ENCODE measurements at places on chromosomes 16 and 17. TPM values are rescaled to one million over a fixed set of nuclear protein-coding genes. Genes with fewer than 3 reads are reported as not detected.
A peak's percentile ranks its signal among the peaks of the same experiment; 100 is the strongest.

GRCh38 chr16:31357324-31358109, 2.5 kb downstream of the ITGAX start:
- no peak for DNase-seq

- DNase-seq: no peak
These were observed 303.2 kb downstream of the MAF start for GRCh38 chr16:79297296-79297695.

DNA sequence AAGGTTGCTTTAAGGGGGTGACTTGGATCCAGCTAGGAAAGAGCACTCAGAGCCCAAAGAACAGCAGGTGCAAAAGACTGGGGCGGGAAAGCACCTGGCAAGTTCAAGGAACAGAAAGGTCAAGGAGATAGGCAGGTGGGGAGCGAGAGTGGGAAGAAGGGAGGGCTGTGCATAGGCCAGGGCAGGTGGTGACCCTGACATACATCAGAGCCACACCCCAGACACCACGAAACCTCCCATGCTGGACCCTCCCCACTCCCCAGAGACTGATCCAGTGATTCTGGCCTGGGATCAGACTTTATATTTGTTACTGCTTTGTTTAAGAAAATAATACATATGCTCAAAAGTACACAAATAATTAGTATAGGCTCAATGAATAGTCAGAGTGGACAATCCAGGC, 48.5 kb upstream of the RBFOX3 start:
- DNase-seq: no peak

DNA sequence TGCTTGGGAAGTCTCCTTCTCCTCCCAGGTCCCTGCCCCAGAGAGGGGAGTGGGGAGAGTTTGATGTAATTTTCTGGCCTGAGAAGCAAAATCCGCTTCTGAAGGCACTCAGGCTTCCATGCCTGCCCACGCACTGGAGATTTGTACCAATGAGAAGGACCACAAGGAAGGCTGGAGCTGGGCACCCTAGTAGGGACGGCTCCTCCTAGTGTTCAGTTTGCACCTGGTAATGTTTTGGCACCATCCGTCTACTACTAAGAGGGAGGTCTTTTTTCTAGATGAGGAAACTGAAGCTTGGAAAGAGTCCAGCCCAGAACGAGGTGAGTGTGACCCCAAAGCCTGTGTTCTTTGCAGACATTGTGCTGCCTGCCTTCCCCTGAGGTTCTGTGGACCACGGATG, 83.6 kb upstream of the NLRP1 start:
- DNase-seq: no peak

DNA sequence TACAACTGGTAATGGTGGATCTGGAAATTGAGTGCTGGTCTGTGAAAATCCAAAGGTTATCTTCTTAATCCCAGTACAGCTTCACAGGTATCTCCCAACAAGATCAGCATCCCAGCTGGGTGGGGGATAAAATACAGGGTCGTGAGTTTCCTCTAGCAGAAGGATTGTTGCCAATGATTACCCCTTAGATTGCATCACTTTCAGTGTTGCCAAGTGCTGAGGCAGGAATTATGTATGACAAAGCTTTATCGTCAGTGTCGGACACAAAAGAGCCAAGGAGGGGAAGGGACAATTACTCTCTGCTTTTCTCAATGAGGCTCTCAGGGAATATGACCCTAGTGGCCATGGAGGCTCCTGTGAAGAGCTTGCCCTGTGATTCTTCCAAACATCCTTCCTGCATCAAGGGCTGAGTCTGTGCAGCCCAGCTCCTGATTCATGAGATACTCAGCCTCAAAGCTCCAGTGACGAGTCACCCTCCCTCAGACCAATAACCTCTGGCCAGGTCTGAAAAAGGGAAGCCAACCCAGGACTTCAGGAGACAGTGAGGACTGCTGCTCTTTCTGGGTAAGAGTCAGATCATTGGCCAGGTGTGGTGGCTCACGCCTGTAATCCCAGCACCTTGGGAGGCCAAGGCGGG, 15.0 kb downstream of the OR1F1 start:
- DNase-seq: no peak

DNA sequence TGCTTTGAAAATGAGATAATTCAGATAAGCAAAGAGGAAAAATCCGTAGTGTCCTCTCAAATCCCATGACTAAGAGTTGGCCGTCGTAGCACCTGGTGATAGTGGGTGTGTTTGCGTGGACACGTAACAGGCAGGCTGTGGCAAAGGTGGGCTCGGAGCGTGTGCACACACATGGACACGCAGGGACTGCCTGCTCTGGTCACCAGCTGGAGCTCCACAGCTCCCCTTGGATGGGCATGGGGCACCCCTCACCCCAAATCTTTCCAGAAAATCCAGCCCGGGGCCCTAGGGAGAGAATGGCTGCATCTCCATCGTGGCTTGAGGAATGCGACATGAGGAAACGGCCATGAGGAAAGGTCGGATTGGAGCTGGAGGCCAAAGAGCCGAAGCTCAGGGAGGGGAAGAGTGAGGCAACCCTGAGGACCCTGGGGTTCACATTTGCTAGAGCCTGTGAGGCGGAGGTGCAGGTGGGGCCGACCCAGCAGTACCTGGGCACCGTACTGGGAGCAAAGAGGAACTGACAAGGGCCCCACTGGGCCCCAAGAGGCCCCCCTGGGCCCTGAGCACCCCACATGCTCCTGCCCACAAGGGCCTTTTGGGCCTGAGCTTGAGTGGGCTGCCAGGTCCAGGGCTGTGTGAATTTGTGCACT, 51.6 kb downstream of the DNAH17 start:
- DNase-seq: no peak

GRCh38 chr16:84507011-84507982, 2.8 kb upstream of the MEAK7 start:
- DNase-seq: no peak

- no peak for DNase-seq
These were observed 163.7 kb downstream of the WSCD1 start for GRCh38 chr17:6233856-6234255.

- DNase-seq: no peak
These were observed 6.8 kb downstream of the OSGIN1 start for GRCh38 chr16:83959656-83960434.

- DNase-seq: no peak
These were observed 36.2 kb downstream of the CTCF start for GRCh38 chr16:67598527-67598926.

- no peak for DNase-seq
These were observed 26.0 kb downstream of the NECAB2 start for GRCh38 chr16:83994087-83994486.

DNA sequence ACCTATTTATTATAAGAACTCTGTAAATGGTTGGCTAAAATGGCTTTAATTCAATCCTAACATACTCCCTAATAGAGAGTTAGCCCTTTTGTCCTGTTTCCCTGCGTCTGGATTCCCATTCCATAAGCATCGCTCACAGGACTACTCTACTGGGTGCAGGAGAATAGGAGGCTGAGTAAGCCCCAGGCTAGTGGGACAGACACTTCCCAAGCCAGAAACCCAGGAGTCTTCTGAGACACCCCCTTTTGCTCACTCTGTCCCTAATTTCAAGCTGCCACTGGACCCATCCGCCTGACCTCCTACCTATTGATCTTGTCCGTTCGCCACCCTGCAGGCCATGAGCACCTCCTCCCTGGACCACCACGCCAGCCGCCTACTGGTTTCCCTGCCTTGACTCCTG, 16.7 kb upstream of the TOB1 start:
- DNase-seq: no peak

DNA sequence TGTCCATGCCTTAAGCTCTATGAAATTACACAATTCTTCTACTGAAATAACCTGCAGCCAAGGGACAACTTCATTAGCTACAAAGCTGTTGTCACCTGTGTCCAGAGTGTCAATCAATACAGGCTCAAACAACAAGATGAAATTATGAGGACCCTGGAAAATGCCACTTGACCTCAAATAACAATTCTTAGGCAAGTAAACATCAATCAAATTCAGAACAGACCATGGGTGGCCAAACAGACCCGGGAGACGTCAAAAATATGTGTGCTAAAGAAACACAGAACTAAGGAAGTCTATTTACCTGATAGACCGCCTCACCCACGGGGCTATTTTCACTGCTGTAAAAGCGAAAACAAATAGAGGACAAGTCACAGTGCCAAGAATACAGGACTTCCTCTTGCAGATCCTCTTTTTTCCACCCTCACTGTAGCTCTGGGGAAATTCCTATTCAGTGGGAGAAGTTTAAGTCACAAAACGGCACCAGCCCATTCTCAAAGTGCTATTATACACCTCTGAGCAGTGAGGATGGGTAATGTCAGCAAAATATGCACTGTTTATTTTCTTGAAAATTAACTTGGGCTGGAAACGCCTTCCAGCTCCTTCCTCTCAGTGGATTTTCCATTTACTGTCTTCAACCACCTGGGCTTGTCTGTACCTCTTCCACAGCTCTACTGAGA, 2.7 kb downstream of the LITAF start:
- no peak for DNase-seq

DNA sequence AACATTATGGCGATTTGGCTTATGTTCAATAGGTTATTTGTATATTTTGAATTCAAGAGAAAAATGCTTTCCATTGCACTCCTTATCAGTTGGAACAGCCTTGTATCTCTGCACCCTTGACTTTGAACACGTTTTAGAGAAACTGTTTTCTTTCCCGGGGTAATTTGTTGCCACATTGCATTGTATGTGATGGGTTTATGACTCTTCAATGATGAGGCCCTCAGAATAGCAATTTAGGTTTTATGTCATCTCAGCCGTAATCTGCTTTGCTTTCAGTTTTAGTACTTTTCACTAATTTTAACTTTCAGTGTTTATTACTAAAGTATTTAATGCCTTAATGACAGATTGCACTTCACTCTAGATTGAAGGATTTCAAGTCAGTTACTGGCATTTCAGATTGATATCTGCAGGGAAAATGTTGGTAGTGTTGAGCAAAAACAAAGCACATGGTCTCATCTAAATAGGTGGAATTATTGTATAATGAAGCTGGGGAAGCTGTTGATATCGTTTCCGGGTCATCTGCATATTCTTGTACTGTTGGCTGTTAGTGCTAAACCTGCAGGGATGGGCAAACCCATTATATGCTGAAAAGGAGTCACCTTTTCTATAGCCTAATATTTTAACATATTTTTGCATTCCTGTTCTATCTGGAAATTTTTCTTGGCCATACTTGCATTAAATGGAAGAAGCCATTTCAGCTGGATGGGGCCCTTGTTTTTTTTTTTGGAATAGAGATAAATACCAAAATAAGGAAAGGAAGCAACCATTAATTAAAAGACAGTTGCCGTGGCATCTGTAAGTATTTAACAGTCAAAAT, 2.0 kb downstream of the LUC7L3 start:
- peak; percentile 27 for DNase-seq

GRCh38 chr17:47952171-47953021, 5.3 kb downstream of the PRR15L start:
- DNase-seq: no peak

- DNase-seq: no peak
These were observed 123.5 kb downstream of the ANKRD11 start for GRCh38 chr16:89366561-89367537.

DNA sequence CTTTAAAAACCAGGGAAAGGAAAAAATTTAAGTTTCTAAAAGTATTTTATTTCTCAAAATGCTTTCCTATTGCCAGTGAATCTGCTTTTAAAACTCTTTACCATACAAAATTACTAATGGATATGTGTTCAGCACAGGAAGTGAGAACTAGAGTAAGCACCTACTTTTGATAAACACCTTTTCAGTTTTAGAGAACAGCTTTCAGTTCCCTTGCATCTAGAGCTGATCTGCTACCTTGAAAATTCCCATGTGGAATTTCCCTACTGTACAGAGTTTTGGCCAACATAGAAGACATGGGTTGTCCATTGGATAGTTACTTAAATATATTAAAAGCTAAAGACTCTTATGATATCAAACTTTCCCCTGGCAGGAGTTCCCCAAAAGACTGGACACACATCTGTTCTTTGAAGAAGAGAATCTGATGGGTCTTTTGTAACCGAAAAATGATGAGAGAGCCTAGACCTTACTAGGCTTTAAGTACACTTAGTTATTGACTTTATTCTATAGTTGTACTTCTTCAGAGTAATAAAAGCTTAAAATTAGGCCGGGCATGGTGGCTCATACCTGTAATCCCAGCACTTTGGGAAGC, 112.1 kb upstream of the CNTNAP4 start:
- no peak for DNase-seq

- DNase-seq: no peak
These were observed 188.2 kb upstream of the HSBP1 start for GRCh38 chr16:83619381-83620150.

GRCh38 chr17:82677353-82677925, 21.1 kb downstream of the RAB40B start:
- DNase-seq: no peak

DNA sequence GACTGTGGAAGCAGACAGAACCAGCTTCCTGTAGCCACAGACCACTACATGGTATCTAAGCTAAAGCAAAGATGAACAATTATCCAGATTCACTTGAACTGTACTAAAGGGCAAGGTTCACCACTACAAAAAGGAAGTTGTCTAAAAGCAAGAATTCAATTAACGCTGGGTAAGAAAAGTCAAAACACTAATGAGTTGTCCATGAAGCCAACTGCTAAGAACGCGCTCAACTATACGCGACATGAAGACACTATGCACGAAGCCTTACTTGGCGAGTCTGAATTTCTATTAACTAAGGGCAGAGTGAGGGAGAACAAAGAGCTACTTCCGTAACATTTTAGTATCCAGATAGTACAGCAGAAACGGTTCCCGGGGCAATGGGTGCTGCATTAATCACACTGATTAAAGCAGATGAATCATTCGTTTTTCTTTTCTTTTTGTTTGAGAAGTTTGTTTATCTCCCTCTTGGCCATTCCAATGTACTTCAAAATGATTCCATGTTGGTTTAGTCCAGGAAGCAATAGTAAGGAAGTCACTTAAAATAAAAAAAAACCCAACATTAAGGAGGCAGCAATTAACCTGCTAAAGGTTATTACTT, 2.8 kb upstream of the RPS15A start:
- DNase-seq: no peak

- DNase-seq: peak; percentile 82
These were observed 5.4 kb downstream of the BANP start for GRCh38 chr16:87956365-87957231.

DNA sequence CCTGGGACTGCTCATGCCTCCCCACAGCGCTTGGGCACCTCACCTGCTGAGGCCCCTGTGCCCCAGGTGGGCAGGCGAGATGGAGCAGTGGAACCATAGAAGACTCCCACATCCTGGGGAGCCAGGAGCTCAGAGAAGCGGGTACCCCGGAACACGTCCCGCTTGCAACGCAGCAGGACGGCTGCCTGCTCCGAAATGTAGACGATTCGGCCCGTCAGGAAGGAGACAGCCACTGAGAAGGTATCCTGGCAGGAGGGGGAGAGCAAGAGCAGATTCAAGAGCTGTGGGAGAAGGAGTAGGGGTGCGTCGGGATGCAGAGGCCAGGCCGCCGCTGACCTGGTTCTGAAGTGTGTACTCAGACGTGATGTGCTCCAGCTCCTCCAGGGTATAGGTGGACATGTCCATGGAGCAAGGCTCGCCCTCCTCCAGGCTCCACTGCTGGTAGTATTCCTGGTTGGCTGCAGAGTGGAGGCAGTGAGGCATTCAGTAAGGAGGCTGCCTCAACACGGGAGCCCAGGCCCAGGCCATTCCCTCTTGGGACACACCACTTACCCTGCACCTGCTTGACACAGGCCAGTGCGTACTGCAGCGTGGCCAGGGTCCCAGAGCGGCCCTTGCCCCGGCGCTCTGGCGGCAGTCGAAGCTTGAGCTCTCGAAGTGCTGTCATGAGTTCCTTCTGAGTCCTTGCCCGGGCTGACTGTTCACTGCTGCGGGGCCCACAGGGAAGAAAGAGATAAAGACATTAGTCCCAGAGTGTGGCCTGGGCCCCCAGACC, 2.6 kb downstream of the PER1 start:
- no peak for DNase-seq

Gene NPB
- total RNA-seq: 0.48 TPM

Gene EVI2B
- total RNA-seq: 28.2 TPM

Gene TNP2
- total RNA-seq: not detected

Gene IL21R
- 3.4 TPM for total RNA-seq

Gene DNAAF8
- total RNA-seq: 5.1 TPM

Gene MAP3K14
- total RNA-seq: 13.5 TPM
